ENCODE measurements at places on chromosomes 7 and 10.
A peak's percentile ranks its signal among the peaks of the same experiment; 100 is the strongest.

- no peak for DNase-seq
Measured at GRCh38 chr10:57864765-57865680, 402.7 kb downstream of the IPMK start.

DNA sequence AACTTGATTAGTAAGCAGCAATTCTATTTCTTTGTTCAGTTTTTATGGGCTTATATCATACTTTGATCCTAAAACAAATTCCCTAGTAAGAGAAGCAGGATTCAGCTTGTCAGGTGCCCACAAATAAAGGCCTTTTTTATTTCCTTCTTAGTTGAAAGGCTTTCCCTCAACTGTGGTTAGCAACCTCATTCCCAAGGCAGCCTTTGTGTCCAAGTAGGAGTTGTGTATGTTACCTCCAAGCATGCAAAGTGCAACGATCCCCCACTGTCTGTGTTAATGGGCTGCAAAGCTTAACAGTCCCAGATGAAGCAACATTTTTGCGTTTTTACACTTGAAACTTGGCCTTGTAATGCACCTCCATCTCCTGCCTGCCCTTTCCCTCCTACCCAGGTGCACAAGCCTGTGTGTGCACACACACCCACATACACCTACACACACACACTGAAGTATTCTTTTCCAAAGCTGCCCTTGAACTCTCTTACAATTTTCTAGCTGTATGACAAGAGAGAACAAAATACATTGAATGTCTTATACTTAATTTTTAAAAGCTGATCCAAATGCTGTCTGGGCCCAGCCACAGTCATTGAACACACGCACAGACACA is 278.2 kb downstream of the SNX13 start:
- peak; percentile 56 for DNase-seq

- DNase-seq = peak; percentile 44
Measured at GRCh38 chr7:2670720-2671391, 17.1 kb upstream of the AMZ1 start.

DNA sequence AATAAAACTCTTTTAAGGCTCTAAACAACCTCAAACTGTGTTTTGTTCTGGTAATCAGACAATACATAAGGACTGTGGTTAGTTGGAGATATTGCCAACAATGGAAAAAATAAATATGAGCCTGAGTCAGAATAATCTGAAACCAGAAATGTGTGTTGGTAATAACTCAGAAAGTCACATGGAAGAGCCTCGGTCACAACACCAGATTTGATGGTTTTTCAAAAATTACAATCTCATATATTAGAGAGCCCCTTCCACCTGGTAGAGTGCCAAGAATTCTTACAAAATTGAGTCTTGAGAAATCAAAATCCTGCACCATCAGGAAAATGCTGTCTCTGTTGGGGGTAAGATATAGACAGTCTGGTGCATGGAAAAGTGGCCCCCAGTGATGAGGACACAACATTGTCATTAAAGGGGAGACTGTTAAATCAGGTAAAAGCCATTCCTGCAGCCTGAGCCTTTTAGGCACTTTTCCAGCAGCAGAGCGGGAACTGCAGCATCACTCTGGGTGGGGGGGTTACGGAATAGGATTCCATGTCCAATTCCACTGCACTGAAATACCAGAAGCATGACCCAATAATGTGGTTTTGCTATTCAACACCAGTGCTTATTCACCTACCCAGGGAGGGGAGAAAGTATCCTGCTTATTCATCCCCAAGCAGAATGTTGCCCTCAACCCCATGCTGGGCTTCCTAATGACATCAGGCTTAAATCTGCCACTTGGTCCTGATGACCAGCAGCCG is 9.5 kb upstream of the ADAM12 start:
- peak; percentile 99 for DNase-seq

GRCh38 chr7:69668339-69668870 is 70.1 kb downstream of the AUTS2 start:
- no peak for DNase-seq

DNA sequence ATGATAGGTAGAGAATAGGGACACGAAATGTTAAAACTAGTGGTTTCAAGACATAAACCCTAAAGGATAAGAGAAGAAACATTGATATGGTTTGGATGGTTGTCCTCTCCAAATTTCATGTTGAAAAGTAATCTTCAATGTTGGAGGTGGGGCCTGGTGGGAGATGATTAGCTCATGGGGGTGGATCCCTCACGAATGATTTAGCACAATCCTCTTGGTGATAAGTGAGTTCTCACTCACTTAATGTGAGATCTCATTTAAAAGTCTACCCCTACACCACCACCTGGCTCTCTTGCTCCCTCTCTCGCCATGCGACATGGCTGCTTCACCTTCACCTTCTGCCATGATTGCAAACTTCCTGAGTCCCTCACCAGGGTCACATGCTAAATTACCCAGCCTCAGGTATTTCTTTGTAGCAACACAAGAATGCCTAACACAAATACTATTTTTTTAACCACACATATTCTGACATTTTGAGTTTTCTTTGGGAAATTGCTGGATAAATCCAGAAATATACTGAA is 242.4 kb upstream of the PHF14 start:
- no peak for DNase-seq

DNA sequence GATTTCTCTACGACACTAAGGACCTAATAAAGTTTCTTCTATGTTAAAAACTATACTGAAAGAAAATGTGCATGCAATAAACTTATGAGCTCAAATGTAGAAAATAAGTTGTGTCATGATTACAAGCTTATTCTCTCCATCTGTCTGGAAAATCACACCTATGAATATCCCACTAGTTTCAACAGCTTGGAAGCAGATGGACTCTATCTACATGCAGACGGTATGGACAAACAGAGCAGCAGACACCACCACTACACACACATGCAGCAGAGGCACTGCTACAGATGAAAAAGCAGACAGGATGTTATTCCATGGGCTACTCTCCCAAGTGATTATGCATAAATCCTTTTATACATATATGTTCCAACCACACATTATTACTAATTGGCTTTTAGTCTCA is 123.4 kb upstream of the TARP start:
- DNase-seq = no peak

Data from fibroblast of mammary gland (primary cell).